SK-MEL-5 (cell line): ENCODE measurements at places on chromosomes 7 and 10. TPM values are rescaled to one million over a fixed set of nuclear protein-coding genes. Genes with fewer than 3 reads are reported as not detected.

FAM241B gene
- total RNA-seq = 0.75 and 1.2 TPM in 2 replicates

CRYGN gene
- total RNA-seq = not detected in 2 replicates

AGMO gene
- total RNA-seq = 1.0 and 2.7 TPM in 2 replicates

ARMS2 gene
- not detected in 2 replicates for total RNA-seq

FOXI2 gene
- total RNA-seq = not detected in 2 replicates

GTF2I gene
- total RNA-seq = 140 and 146 TPM in 2 replicates

HMX3 gene
- 0.32 and 1.6 TPM in 2 replicates for total RNA-seq

COL13A1 gene
- 0.11 TPM in 1 of 2 replicates, not detected in the other for total RNA-seq

ELAPOR2 gene
- 6.3 and 8.0 TPM in 2 replicates for total RNA-seq

MET gene
- total RNA-seq = 330 and 331 TPM in 2 replicates

MYO1G gene
- 0.03 and 0.26 TPM in 2 replicates for total RNA-seq

OR2A42 gene
- not detected in 2 replicates for total RNA-seq

TMEM178B gene
- 0.21 and 0.48 TPM in 2 replicates for total RNA-seq

ZNF804B gene
- not detected in 2 replicates for total RNA-seq

COMTD1 gene
- total RNA-seq = 15.5 and 20.1 TPM in 2 replicates

HOXA3 gene
- 0.56 and 3.5 TPM in 2 replicates for total RNA-seq

BICC1 gene
- 7.2 and 8.3 TPM in 2 replicates for total RNA-seq

OPALIN gene
- total RNA-seq = not detected in 2 replicates

DYNC1I1 gene
- 18.2 and 19.3 TPM in 2 replicates for total RNA-seq

GIMAP8 gene
- not detected in 2 replicates for total RNA-seq

ENKUR gene
- 1.5 and 1.8 TPM in 2 replicates for total RNA-seq

ORC5 gene
- 68.0 and 81.2 TPM in 2 replicates for total RNA-seq

RABGEF1 gene
- total RNA-seq = 37.4 and 37.6 TPM in 2 replicates

ZNF37A gene
- 3.8 and 6.0 TPM in 2 replicates for total RNA-seq

FAM53B gene
- total RNA-seq = 58.1 and 68.2 TPM in 2 replicates

DGKI gene
- 3.1 and 3.6 TPM in 2 replicates for total RNA-seq

HSPA12A gene
- total RNA-seq = 10.4 and 12.5 TPM in 2 replicates

SPDYE11 gene
- not detected in 2 replicates for total RNA-seq

NPSR1 gene
- total RNA-seq = not detected in 2 replicates

SLC18A3 gene
- total RNA-seq = 0.11 TPM in 1 of 2 replicates, not detected in the other

KCNIP2 gene
- 1.1 and 1.6 TPM in 2 replicates for total RNA-seq

MARVELD1 gene
- total RNA-seq = 27.4 and 28.4 TPM in 2 replicates

EPO gene
- total RNA-seq = 0.29 TPM in 1 of 2 replicates, not detected in the other

SLC26A4 gene
- total RNA-seq = 16.7 and 17.9 TPM in 2 replicates

LRRC61 gene
- total RNA-seq = not detected in 2 replicates

SLC16A9 gene
- total RNA-seq = 0.03 TPM in 1 of 2 replicates, not detected in the other
